Right renal cortex interstitium (tissue), 3 donors: ENCODE measurements at places on chromosomes 11 and 22. TPM values are rescaled to one million over a fixed set of nuclear protein-coding genes. Genes with fewer than 3 reads are reported as not detected.

DNA sequence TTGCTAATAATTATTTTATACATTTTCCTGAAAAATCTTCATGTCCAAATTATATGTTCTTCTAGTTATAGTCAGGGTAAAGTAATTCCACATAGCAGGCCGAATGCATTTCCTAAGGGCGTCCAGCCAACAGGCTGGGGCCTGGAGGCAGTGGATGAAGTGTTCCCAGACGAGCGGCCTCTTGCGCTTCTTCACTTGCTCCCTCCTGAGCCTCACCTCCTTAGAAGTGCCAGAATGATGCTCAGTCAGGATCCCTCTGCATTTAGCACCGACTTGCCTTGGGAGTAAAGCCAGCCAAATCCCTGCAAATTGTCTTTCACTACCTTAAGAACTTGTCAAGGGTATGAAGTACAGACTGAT is 1.5 kb downstream of the OLFML1 start:
- DNase-seq: no peak

DNA sequence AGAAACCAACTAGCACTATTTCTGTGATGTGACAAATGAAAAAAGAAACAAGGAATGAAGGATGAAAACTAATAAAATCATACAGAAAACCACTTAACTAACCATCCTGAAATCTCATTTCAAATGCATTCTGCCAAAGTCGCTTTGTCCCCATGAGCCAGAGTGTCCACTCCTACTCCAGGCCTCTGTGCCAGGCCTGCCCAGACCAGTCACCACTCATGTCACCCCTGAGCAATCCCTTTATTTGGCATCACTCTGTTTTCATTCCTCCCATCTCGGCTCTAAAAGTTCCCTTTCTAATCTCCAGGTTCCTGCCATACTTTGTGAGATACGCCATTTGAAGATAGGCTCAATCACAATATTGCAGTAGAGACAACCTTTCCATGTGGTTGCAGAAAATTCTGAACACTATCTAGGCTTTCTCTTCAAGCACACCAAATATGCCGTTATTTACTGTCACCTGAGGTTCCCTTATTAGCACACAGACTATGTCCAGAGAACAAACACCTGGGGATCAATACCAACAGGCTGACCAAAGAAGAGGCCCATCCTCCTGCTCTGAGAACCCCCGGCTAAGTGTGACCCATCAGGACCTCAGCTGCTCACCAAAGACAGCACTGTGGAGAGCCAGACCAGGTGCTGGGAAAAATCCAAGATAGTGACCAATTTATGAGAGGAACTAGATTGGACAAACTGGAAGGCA is 202.4 kb downstream of the LARGE1 start:
- no peak for DNase-seq

NCAPH2 gene
- polyA plus RNA-seq: 35.6 TPM

- DNase-seq: no peak
Observed at GRCh38 chr11:16091862-16092261, 264.5 kb downstream of the SOX6 start.

DNA sequence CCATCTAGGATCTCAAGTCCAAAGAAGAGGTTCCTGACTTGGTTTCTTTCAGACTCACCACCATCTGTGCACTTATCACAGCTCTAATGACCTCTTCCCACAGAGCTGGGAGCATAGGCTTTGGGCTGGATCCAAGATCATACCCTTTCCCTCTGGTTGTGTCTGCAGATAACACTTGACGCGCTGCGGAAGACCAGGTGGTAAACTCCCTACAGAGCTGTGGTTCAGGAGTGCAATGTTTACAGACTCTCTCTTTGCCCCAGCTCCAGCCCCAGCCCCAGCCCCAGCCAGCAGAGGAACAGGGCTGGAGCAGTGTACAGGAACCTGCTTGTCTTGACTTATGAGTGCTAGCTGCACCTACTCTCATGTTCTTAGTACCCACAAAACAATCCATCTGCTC is 274.4 kb upstream of the SYN3 start:
- no peak for DNase-seq

- DNase-seq: no peak
Observed at GRCh38 chr11:15688351-15688792, 573.6 kb downstream of the INSC start.

DNA sequence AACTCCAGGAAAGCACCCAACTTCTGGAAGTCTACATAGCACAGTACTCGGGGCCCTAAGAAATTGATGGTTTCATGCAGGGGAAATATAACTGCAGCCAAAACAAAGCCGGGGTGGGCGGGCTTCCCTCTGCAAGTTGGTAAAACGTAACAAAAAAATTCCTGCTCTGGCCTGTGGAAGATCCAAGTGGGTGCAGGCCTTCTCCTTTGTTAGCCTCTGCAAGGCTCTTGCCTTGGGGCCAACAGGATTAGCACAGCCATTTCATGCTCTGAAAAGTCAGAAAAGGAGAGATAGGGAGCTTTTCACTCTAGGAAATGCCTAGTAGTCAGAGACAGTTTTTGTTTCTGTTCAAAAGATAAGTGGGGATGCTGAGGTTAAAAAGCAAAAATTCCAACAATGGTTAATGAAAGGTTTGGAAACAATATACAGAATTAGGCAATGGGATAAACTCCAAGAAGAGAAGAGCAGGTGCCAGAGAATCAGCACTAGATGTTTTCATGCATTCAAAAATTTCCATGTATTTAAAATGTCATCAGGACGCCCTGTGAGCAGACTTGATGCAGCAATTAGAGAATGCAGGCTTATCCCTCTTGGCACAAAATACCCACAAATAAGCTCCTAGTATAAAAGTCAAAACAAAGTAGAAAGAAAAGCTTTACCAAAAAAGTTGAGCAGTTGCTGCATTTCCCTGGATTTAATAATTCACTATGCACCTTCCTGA is 72.3 kb upstream of the CHRM4 start:
- DNase-seq: no peak

MRPL17 gene
- polyA plus RNA-seq: 68.3 TPM

SEPTIN5 gene
- 28.1 TPM for polyA plus RNA-seq

EMID1 gene
- polyA plus RNA-seq: 62.5 TPM

DNA sequence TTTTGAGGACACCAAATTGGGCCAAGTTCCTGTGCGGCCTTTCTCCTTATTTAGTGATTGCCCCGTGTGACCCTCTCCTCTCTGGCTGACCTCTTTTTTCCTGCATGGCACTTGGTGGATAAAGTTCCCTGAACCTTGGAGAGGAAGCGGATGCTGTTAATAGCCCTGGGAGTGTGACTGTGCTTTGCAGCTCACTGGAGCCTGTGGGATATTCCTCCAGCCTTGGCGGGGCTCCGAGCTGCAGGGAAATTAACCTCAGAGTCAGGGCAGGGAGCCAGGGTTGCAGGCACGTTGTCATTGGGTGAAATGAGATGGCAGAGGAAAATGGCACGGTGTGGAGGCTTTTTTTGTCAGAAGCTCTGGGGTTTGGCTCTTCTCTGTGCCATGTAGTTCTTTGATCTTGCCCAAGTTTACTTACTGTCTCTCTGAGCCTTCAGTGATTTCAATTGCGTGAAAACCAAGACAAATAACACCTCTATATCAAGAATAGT is 965 bp downstream of the OR9Q1 start:
- DNase-seq: peak; percentile 19

DNA sequence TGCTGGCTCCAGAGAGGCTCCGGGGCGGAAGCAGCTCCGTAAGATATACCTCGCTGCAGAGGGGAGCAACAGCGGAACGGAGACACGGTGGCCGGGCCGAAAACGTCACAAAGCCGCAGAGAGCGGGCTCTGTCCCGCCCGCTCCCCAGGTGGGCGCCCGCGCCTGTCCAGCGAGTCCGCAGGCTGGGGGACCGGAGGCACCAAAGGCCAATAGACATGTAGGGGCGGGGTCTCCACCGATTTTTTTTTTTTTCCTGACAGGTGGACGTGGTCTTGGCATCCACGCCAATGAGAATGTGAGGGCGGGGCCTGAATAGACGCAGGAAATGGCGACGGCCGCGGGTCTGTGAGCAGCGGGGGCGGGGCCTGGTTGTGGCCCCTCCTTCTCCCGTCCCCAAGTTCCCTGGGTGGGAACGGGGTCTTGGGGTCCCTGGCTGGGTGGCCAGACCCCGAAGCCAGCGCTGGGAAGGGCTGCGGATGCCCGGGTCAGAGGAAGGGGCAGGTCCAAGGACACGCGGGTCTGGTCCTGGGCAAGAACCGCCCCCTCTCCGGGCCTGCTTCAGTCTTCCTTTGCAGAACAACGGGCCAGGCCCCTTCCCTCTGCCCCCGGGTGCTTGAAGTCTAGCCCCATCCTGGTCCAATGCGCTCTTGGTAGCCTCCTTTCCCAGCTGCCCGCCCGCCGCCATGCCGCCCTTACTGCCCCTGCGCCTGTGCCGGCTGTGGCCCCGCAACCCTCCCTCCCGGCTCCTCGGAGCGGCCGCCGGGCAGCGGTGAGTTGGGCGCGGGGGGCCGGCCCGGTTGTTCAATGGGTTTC is at the start of gene DNAJC4:
DNAJC4 (plus strand) TSS at position 378 of the 814 bp plus-strand sequence; CDS start at position 685, 307 bp downstream.
- DNase-seq: peak; percentile 87

DNA sequence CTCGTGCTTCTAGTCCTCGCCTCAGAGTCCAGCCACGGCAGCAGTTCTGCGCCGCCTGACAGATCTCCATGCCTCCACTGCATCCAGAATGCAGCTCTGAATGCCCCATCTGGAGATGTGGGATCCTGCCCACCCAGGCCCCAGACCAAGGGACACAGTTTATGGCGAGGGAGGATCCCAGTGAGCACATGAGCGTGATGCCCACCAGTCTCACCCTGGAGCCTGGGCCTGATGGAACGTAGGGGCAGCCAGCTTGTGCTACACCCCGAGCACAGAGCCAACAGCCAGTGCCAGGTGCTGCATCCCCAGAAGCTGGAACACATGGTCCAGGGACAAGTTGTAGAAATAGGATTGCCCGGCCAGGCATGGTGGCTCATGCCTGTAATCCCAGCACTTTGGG is 10.4 kb downstream of the IGLL1 start:
- no peak for DNase-seq

- peak; percentile 45 for DNase-seq
Observed at GRCh38 chr11:2202071-2202899, 30.7 kb upstream of the TH start.

MCHR1 gene
- 0.17 TPM for polyA plus RNA-seq

GRCh38 chr22:22933100-22933806 is 45.6 kb downstream of the IGLL5 start:
- DNase-seq: no peak

MS4A6E gene
- not detected for polyA plus RNA-seq
